Breast epithelium (tissue), 4 donors: ENCODE measurements at places on chromosomes 1 and 21. TPM values are rescaled to one million over a fixed set of nuclear protein-coding genes. Genes with fewer than 3 reads are reported as not detected.

- H3K27me3 ChIP-seq, result no peaks in the 10 kb centered on the region
- H3K27ac ChIP-seq, result no peak overlapping the region
- no peaks in the 10 kb centered on the region for H3K4me1 ChIP-seq
- H3K36me3 ChIP-seq, result no peaks in the 10 kb centered on the region
- H3K4me3 ChIP-seq, result no peak overlapping the region
Observed at GRCh38 chr1:203380420-203381150, 29.7 kb upstream of the FMOD start.

DNA sequence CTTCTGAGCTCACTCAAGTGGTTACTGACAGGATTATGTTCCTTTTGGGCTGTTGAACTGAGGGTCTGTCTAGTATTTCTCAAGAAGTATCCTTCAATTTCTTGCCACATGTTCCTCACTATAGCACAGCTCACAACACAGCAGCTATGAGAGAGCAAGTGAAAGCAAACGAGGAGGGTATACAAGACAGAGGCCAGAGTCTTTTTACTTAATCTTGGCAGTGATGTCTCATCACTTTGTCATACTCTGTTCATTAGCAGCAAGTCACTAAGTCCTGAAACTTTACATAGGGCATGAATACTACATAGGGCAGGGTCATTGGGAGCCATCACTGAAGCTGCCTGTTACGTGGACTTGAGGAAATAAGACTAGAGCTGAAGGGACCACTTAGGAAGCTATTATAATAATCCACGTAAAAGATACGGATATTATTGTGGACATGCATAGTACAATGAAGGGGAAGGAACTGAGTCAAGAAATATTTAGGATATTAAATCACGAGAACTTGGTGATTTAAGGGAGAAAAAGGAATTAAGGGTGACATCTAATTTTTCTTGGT, 63.7 kb downstream of the SLC30A7 start:
- no peaks in the 10 kb centered on the region for H3K4me1 ChIP-seq
- H3K4me3 ChIP-seq, result no peak overlapping the region
- H3K27me3 ChIP-seq, result no peaks in the 10 kb centered on the region
- H3K36me3 ChIP-seq, result no peaks in the 10 kb centered on the region
- DNase-seq, result no peak

DNA sequence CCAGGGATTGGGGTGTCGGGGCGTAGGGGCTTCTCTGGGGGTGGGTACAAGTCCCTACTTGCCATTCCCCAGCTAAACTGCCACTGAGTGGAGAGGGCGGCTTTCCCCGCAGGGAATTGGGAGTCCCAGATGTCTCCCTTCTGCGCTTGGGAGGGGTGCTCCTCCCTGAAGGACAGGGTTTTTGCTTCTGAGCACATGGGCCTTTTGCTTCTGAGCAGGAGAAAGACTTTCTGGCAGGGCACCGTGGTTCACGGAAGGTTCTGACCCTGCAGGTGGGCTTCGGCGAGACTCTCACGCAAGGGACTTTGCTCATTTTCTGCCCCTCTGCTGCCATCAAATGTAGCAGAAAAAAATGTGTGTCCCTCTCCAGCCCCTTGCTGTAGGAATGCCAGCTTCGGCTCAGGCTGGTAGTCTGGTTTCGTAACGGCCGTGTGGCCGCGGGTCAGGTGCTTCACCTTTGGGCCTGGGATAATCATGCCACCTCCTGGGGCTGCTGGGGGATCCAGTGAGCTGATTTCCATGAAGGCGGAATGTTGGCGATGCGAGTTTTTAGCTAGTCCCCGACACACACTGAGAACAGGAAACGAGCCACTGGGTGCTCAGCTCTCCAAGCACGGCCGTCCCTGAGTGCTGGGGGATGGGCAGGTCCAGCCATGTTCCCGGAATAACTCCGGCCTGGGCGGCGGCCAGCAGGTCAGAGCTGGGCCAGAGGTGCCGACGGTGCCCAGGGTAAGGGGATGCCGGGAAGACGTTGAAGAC, 364.0 kb downstream of the CAMTA1 start:
- H3K27me3 ChIP-seq, result no peaks in the 10 kb centered on the region
- DNase-seq, result no peak
- no peak overlapping the region for H3K27ac ChIP-seq

DNA sequence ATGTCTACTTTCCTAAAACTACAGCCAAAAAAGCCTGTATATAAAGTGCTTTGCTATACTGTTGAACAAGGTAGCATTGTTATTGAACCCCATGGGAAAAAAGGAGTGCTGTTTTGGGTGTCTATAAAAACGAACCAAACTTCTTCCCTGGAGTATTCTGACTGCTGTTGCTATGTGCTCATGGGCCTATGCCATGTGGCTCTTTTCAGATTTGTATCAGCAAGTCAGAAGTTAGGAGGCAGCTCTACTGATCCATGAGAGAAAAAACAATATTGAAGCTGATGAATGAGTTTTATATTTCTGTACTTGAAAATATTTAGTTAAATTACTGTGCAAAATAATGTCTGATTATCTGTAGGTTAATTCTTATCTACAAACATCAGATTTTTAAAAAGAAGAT, 66.5 kb downstream of the ADGRL2 start:
- H3K4me3 ChIP-seq, result no peak overlapping the region
- no peaks in the 10 kb centered on the region for H3K36me3 ChIP-seq
- no peaks in the 10 kb centered on the region for H3K27me3 ChIP-seq
- no peak for DNase-seq
- H3K4me1 ChIP-seq, result no peaks in the 10 kb centered on the region

GRCh38 chr21:33522953-33523349, 19.0 kb downstream of the GART start:
- no peaks in the 10 kb centered on the region for H3K36me3 ChIP-seq
- H3K4me1 ChIP-seq, result no peaks in the 10 kb centered on the region
- H3K27me3 ChIP-seq, result no peaks in the 10 kb centered on the region
- H3K27ac ChIP-seq, result no peak overlapping the region

DNA sequence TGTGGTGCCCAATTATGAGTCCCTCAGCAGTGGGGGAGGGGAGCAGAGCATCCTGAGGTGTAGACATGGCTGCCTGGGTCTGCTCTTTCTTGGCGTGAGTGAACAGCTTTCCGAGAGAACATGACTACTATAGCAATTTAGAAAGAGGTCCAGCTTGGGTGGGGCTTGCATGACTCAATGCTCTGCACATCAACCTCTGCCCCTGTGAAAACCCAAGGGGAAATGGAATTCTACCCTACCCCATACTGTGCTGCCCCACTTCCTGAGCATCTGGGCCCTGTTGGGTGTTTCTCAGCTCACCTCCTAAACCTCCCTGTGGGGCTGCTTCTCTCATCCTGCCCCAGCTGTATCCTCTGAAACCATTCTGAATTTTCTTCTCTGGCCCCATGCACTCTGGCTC, 8.2 kb upstream of the AZIN2 start:
- no peaks in the 10 kb centered on the region for H3K36me3 ChIP-seq
- no peak for DNase-seq
- no peaks in the 10 kb centered on the region for H3K27me3 ChIP-seq
- H3K4me1 ChIP-seq, result no peaks in the 10 kb centered on the region
- no peak overlapping the region for H3K27ac ChIP-seq

GRCh38 chr1:20212685-20213331, 26.5 kb upstream of the PLA2G2C start:
- DNase-seq, result peak; percentile 82
- peaks cover 17% of the 10 kb centered on the region for H3K4me1 ChIP-seq
- H3K27me3 ChIP-seq, result no peaks in the 10 kb centered on the region

- DNase-seq, result no peak
- H3K36me3 ChIP-seq, result no peaks in the 10 kb centered on the region
- H3K4me1 ChIP-seq, result no peaks in the 10 kb centered on the region
- no peak overlapping the region for H3K4me3 ChIP-seq
- no peaks in the 10 kb centered on the region for H3K27me3 ChIP-seq
Observed at GRCh38 chr1:67463298-67463955, 33.2 kb upstream of the SERBP1 start.

DNA sequence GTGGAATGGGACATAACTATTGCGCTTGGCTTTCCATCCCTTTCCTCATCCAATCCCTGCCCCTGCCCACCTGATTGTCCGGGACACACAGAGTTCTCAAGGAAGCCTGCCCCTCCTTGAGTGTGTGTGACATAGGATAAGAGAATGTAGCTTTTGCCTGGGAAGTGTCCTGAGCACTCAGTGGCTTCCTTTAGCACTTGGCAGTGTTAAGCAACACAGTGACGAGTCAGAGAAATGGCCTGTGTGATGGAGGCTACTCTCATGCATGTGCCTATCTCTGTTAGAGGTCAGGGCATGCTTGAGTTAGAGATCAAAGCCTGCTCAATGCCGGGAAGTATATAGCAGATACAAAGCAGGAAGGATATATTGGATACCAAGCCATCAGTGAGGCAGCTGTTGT, 289.5 kb downstream of the SIPA1L2 start:
- no peak for DNase-seq
- no peak overlapping the region for H3K27ac ChIP-seq
- H3K36me3 ChIP-seq, result no peaks in the 10 kb centered on the region

DNA sequence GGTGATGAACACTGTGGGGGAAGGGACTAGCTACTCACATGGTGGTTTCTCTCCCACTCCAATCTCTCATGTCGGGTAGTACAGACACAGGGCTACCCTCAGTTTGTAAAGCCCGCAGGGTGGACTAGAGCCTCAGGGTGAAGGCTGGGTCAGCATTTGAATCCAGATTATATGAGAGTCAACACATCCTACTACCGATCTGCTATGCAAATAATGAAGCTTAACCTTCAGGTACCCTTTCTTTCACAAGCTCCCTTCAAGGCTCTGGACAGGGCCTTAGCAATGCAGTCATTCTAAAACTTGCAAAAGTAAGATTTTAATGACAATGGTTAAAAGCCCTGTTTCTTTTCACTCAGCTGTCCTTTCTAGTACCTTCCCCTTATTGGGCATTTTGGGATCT, 5.5 kb upstream of the ZBED6 start:
- H3K36me3 ChIP-seq, result no peaks in the 10 kb centered on the region
- H3K27ac ChIP-seq, result no peak overlapping the region
- no peak overlapping the region for H3K4me3 ChIP-seq
- no peak for DNase-seq
- no peaks in the 10 kb centered on the region for H3K4me1 ChIP-seq

UTS2 gene
- total RNA-seq, result 1.6 TPM

IGSF5 gene
- total RNA-seq, result 0.73 TPM
